ENCODE measurements at places on chromosomes 6 and 20.
A peak's percentile ranks its signal among the peaks of the same experiment; 100 is the strongest.

DNA sequence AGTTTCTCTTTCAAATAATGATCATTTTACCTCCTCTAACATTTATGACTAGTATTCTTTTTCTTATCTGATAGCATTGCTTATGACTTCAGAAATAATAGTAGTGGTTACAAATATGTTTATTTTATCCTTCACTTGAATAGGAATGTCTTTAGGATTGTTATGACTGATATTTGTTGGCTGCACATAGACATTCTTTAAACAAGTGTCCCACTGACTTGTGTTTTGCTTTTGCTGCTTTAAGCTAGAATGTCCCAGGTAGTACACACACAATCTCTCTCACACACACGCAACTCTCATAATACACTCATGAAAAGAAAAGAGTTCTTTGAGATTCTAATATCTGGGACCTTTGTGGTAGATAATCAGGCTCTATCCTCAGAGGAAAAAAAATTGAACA lies 21.6 kb downstream of the KIAA1586 start:
- DNase-seq = peak; percentile 13

DNA sequence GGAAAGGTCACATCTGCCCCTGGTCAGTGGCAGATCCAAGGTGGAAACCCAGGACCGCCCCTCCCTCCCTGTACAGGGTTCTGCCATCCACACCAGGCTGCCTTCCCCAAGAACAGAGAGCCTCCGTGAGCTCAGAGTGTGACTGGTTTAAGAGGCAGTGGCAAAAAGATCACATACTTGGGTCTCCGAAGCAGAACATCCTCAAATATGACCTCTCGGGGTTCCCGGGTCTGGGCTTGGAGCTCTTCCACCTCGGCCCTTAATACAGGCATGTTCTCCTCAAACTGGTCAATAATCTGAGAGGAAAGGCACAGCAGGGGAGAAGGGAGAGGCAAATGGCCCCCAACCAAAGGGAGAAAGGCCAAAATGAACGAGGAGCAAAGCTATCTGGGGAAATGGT lies 14.8 kb downstream of the C20orf96 start:
- no peak for DNase-seq

DNA sequence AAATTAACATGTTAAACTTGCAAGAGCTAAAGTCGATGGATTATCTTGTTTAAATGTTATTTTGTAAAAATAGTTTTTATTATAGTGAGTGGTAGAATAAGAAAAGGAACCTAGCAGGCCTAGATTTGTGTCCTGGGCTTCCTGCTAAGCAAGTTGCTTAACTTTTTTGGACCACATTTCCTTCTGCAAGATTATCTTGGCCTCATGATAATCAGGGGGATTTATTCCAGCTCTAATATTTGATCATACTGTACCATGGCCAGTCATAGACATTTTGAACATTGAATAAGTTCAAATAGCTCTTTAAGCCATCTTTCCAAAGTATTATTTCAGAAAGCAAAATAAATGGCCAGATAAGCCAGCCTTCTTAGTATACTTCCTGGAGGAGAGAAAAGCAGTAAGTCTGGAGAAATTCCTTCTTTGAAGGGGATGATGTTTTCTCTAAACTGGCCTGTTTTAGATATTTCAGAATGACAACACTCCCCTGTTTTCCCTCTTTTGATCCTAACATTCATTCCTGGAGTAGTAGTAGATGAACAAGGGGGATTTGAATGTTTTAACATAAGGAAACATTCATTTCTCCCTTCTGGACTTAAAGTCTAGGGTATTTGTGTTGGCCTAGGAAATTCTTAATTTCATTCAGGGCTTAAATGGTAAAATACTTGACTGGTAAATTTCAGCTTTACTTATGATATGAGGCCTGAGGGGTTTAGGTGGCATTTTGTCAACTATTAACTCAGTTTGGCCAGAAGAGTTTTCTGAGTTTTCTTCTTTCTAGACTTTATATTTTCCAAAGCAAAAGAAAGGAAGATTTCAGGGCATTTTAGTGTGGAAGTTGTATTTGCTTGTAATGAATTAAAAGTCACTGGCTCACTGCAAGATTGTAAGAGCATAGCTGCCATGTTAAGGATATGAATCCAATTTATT lies 108.8 kb upstream of the SCGN start:
- no peak for DNase-seq

GRCh38 chr6:51432481-51432880 lies 613.8 kb downstream of the TFAP2B start:
- DNase-seq = no peak

DNA sequence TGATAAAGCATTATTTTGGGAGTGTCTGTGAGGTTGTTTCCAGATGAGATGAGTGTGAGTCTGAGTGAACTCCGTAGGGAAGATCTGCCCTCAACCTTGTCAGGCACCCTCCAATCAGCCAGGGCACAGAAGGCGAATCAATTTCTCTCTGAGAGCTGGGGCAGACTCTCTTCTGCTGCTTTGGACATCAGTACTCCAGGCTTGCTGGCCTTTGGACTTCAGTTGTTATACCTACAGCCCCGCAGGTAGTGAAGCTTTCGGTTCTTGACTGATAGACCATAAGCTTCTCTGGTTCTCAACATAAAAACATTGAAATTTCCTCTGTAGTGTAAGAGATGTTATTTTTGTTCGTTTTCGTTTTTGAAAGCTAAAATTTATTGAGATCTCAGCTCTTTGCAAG lies 71.4 kb downstream of the MAFB start:
- DNase-seq = no peak

Data from smooth muscle cell of the brain vasculature (primary cell).